Activated naive CD4-positive, alpha-beta T cell treated with anti-CD3 and anti-CD28 coated beads, Interleukin-2, amount 10 ng/mL, durations not matched to agents 7 days and 5 days (primary cell): ENCODE measurements at places on chromosomes 5 and 9.
A peak's percentile ranks its signal among the peaks of the same experiment; 100 is the strongest.

GRCh38 chr9:6641056-6641455, 4.5 kb downstream of the GLDC start:
- no peak for DNase-seq

- no peak for DNase-seq
Measured at GRCh38 chr5:83321483-83322055, 150.0 kb upstream of the VCAN start.

DNA sequence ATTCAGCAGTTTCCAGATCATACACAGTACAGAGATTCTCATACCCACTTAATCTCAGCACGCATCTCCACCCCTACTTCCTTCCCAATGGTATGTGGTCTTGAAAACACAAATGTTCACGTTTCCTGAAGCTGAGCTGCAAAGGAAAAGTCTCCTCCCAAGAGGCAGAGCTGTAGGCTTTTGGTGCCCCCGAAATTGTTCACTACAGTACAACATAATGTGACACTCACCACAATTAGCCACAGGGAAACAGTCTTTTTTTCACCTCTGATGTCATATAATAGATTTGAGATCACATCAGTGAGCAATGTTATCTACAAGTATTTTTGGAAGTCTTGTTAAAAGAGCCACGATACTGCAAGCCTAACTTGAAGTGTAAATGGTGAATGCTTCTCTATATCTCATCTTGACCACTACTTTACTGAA, 40.2 kb downstream of the NFIB start:
- no peak for DNase-seq

DNA sequence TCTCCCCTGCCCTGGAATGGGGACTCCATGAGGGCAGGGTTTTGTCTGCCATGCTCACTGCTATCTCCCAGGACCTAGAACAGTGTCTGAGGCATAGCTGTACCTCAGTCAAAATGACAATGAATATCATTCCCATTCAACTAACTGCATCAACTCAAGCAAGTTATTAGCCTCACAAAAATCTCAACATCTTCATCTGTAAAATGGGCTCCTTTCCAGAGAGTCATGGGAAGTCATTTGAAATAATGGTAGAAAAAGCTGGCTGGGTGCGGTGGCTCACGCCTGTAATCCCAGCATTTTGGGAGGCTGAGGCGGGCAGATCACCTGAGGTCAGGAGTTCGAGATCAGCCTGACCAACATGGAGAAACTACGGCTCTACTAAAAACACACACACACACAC, 9.4 kb downstream of the SH2D3C start:
- no peak for DNase-seq

GRCh38 chr5:96492459-96493047, 59.5 kb upstream of the PCSK1 start:
- DNase-seq: no peak

GRCh38 chr9:104802906-104803305, 39.0 kb downstream of the NIPSNAP3B start:
- no peak for DNase-seq

DNA sequence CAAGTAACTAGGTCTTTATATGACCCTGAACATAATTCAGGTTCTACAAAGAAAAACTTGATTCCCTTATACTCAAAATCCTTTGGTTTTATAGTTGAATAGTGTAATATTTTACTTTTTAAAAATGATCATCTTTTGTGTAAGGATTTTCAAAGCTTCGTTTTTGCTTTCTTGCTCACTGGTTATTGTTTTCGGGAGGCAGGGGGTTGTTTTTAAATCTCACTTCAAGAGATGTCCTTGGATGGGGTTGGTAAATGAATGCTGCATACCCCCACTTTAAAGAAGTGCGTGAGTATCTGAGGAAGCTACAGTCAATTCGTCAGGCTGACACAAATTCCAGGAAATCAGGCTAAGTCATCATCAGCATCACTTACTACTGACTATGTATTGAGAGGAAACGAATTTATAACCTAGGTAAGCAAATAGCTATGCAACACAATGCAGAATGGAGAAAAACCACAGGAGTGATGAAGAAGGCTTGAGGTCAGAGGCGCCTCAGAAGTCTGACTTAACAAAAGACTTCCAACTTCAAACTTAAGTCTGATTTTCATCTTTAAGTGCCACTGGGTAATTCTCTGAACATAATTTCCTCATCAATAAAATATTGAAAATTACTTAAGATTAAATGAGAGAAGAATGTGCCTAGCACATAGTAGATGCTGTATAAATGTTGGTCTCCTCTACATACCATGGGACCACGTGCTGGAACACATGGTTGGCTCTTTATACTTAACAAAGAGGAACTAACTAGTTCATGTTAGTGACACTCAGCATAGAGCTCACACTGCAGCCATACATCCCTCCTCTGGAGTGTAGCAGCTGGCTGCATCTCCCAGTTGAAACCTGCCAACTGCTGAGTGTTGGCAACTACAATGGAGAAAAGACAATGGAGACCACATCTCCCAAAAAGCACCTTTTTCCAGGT, 106.0 kb upstream of the KIF2A start:
- DNase-seq: no peak

DNA sequence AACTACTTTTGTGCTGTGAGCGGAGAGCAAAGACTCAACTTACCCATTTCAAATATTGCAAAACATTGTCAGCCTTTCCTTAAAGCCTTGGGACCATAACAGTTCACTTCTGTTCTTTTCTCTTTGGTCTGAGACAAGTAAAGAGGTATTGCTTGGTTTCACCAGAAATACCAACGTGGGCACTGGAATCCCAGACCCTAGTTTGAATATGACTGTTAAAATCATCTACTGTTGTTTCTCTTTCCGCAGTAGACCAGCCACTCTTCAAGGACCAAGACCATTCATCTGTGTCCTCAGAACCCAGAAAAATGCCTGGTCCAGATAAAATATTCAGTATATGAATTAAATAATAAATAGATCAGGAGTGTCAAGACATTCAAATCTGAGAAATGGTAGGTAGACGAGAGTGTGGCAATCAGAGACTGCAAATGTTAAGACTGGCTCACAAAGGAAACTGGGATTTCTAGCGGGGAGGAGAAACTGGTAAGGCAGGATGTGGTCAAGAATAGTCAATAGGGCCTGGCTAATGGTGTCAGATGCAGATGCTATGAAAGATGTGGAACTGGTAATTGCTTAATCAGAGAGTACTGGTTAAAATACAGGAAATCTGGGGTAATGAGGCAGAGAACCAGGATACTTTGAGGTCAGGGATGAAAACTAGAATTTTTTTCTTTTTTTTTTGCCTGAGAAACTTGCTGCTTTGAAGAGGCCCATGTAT, 82.1 kb upstream of the IL33 start:
- no peak for DNase-seq

- DNase-seq: no peak
Measured at GRCh38 chr5:7795306-7795705, 55.6 kb downstream of the CFAP90 start.

GRCh38 chr5:10133830-10134229, 115.9 kb downstream of the ATPSCKMT start:
- no peak for DNase-seq

DNA sequence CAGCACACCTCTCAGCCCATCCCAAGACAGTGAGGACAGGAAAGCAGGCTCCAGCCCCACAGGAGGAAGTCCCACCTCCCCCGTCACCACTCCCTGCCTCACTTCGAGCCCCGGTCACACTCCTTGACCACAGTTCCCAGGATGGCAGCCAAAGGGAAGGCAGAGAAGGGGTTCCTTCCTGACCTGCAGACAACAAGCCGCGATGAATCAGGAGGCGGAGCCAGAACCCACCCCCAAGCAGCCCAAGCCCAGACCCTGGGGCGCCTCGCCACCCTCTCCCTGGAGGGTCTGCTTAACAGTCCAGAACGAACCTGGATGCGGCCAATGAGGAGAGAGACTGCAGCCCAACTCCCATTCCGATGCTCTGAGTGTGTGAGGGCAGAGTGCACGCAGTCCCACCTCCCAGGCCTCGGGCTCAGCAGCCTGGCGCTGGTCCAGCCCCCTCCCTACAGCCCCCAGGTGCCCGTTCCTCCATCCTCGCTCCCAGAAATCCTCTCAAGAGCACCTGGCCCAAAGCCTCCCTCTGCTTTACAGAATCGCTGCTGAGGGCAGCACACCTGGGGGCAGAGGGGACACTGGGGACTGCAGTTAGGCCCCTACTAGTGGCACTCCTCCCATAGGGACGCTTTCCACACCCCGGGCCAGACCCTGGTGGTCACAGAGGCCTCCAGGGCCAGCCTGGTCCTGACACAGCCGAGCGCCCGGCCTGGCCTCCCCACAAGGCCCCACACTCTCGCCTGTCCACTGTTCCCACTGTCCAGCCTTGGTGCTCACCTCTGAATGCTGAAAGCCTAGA, 69.6 kb upstream of the LRRTM2 start:
- no peak for DNase-seq

GRCh38 chr5:989961-990530, 18.6 kb upstream of the NKD2 start:
- DNase-seq: no peak

DNA sequence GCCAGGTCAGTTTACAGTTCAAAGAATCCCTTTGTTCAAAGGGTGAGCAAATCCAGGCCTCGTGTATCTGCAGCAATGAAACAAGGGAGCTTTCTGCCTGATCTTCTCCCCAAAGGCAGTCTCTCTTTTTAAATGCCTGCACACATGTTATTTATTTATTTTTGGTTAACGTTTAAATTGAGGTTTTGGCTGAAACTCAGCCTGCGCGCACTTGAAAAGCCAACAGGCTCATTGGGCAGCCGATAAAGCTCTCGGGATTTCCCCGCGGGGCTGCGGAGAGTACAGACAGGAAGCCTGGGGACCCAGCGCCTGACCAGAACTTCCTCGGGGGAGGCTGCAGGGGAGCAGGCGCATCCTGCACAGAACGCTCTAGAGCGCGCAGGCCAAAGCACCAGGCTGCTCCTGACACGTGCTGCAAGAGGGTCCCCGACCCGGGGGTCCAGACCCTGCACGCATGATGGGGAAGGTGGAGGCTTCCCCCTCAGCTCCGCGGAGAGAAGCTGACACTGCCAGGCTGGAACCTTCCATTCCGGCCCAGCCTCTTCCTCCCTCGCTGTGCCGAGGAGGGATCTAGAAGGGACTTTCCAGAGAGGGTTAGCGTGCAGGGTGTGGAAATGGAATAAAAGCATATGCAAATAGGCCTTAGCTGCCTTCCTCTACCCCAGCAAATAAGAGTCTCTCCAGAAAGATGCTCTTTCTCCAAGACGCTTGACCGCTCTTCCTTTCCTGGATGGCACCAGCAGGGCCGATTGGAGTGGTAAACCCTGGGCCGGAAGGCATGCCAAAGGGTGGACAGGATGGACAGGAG, 46.1 kb downstream of the PTTG1 start:
- DNase-seq: peak; percentile 84

- no peak for DNase-seq
Measured at GRCh38 chr5:128100860-128101557, 17.4 kb downstream of the SLC12A2 start.

DNA sequence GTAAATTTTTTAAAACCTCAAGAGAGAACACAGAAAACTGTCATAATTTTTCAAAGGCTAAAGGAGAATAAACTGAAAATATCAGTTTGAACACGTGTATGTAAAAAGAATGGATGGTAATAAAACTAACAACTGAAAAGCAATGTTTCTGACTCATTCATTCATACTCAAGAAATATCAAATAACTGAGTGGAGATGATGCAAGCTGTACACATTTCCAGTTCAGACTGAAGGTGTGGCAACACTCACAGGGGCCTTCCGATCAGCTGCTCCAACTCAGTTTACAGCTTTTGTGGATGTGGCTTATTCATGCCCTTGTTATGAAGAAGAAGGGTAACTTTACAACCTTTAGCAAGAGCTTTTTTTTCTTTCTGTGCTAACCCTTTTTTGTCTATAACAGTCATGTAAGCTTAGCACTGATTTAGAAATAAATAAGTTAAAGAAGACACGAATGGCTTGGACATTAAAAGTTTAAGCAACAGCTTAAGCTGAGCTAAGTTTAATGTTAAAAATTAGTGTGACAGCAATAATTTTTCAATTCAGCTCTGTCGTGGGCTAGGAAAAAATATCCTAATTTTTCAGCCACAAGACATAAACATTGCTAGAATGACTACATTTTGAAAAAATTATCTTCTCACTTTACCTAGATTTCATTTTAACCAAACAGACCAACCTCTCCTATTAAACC, 453.5 kb downstream of the RAB3C start:
- DNase-seq: peak; percentile 60

DNA sequence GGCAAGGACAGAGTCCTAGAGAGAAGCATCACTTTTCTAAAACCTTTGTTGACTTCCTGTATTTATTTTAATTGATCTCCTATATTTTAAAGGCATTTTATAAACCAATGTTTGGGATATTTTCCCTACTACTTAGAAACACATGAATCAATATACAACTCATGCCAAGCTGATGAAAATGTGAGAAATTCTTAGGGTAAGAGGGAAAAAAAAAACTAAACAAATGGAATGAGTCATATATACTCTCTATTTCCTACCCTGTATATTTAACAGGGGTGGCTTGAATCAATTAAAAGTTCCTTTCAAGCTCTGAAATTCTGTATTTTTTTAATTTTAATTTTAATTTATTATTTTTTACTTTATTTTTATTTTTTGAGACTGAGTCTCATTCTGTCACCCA, 19.6 kb downstream of the BAAT start:
- DNase-seq: no peak

GRCh38 chr9:35054185-35054835, 18.1 kb downstream of the VCP start:
- no peak for DNase-seq

- no peak for DNase-seq
Measured at GRCh38 chr5:175689147-175689991, 31.5 kb downstream of the HRH2 start.

GRCh38 chr9:107144475-107144874, 138.6 kb upstream of the RAD23B start:
- no peak for DNase-seq

- DNase-seq: no peak
Measured at GRCh38 chr5:132905938-132906337, 32.5 kb downstream of the LEAP2 start.

- no peak for DNase-seq
Measured at GRCh38 chr9:111481885-111482636, 2.1 kb downstream of the ECPAS start.

DNA sequence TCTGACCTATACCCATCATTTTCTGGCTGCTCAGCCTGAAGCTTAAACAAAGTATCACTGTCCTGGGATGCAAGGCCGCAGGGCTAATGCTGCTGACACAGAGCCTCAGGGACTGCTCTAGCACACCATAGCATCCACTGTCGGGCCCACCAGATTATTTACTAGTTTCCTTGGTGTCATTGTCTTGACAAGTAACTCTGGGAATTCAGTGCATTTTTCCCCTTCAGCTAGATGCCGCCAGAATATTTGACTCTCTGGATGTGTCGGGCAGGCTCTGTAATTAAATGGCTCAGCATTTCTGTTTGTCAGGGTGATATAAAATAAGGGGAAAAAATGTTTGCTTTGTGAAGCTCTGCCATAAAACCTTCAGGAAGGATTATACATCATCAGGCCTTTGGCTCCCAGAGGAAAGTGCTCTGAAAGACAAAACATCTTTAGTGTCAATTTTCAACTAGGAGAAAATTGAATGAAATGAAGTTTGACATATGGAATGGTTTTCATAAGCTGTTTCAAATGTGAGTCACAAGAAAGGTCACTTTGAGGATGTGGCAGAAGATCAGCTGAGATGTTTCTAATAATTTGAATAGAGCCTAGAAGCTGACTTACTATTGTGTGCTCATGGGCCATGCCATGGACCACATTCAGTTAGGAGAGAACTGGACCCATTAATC, 350.1 kb downstream of the TMEM232 start:
- no peak for DNase-seq

- no peak for DNase-seq
Measured at GRCh38 chr5:160259341-160259740, 30.0 kb downstream of the FABP6 start.

- DNase-seq: no peak
Measured at GRCh38 chr5:146891511-146891910, 13.0 kb upstream of the PPP2R2B start.

- no peak for DNase-seq
Measured at GRCh38 chr5:146425023-146425422, 22.1 kb upstream of the TCERG1 start.
